Fibroblast of skin of right biceps (primary cell): ENCODE measurements at places on chromosomes 1 and 21.
A peak's percentile ranks its signal among the peaks of the same experiment; 100 is the strongest.

GRCh38 chr1:31122741-31123140, 57.2 kb upstream of the PUM1 start:
- no peak for DNase-seq

GRCh38 chr1:30172757-30173156, 550.6 kb downstream of the MATN1 start:
- DNase-seq = no peak

- peak; percentile 49 for DNase-seq
These were observed 33.4 kb downstream of the ATF3 start for GRCh38 chr1:212641956-212642355.

DNA sequence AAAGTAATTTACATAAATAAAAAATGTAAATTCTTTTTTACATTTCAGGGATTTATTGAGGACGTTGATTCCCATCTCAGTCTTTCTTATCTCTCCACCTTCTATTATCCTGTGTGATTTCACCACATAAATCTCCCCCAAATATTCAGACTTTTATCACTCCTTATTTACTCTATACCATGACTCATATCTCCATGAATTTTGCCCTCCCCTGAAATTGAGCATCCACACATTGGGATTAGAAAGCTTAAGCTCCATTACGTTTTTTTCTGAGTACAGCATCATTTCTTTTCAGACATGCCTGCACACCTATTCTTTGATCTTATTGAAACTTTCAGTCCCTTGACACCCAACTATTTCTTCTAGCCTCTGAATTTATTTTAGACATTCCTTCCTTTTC, 111.2 kb downstream of the IFI44 start:
- DNase-seq = peak; percentile 70

DNA sequence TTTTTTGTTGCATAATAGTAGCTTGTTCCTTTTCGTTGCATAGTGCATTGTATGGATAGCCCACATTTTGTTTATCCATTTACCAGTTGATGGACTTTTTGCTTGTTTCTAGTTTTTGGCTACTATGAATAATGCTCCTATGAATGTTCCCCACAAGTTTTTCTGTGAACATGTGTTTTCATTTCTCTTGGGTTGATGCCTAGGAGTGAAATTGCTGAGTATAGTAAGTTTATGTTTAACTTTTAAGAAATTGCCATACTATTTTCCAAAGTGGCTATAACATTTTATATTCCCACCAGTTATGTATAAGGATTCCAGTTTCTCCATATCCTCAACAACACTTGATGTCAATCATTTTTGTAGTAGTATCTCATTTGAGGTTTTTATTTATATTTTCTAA, 84.8 kb upstream of the CACYBP start:
- no peak for DNase-seq

DNA sequence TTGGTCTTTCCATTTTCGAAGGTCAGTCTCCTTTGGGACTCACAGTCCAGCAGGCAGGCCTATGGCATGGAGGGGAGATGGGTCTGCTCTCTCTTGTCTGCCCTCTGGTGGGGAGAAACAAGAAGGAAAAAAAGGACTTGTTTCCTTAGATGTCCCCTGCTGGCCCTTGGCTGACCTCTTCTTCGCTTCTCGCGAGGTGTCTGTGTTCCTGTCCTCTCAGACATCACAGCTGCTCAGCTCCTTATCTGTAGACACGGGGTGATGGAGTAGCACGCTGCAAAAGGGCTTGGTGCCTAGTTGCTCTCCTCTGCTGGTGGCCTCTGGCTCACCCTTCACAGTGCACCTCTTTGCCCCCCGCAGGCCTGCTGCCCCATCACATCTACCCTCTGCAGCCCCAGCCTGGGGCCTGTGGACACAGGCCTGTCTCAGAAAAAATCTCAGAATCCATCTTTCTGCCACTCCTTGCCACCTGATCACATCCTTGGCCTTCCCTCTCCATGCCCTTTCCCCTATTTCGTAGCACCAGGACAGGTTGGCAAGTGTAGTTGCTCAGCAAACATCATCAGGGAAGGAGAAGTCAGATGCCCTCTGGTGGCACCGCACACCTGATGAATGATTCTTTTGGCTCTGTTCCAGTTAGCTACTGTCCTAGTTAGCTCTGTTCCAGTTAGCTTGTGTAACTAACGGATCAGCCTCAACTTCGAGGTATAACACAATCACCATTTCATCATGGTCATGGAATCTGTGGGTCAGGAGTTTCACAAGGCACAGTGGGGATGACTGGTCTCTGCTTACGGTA, 18.7 kb upstream of the AK2 start:
- DNase-seq = peak; percentile 73

DNA sequence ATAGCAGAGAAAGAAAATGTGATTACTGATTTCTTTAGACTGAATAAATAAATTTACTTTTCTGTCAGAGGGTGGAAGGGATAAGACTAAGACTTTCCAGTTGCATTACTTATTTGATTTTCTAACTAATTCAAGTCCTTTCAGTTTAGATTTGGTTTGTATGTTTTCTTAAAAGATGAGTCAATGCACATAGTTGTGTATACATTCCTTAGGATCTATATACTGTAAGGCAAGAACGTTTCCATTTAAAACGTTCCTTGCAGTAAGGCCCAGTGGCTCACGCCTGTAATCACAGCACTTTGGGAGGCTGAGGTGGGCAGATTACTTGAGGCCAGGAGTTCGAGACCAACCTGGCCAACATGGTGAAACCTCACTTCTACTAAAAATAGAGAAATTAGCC, 14.5 kb upstream of the SERTAD4 start:
- no peak for DNase-seq

DNA sequence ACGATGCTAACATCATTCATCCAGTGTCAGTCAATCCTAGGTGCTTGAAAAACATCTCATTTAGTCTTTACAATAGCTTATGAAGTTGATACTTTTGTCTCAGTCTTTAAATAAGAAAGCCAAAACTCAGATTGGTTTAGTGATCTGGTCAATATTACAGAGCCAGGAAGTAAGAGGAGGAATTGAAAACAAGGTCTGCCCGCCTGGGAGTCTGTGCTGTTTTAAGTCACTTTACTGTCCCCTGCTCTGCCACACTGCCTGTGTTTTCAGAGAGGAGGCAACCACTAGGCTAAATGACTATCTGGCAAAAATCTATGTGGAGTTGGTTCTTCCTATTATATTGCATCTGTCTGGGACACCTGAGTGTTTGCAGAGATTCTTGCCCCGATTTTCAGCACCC, 62.3 kb downstream of the ST6GALNAC3 start:
- DNase-seq = no peak

DNA sequence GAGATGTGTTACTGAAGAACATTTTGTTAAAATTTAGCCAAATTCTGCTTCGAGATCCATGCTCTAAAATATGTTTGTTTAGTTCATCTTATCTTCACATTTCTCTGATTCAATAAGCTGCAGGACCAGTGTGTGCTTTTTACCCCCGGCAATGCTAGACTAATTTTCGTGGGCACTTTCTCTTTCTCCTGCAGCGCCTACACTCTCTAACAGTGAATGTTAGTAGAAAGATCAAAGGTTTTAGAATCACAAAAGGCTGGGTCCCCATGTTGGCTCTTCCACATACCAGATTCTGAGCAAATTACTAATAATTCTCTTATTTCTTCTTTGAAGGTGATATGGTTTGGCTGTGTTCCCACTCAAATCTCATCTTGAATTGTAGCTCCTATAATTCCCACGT, 8.5 kb downstream of the CHML start:
- no peak for DNase-seq

GRCh38 chr1:203065191-203065590, 20.6 kb downstream of the MYOG start:
- no peak for DNase-seq

DNA sequence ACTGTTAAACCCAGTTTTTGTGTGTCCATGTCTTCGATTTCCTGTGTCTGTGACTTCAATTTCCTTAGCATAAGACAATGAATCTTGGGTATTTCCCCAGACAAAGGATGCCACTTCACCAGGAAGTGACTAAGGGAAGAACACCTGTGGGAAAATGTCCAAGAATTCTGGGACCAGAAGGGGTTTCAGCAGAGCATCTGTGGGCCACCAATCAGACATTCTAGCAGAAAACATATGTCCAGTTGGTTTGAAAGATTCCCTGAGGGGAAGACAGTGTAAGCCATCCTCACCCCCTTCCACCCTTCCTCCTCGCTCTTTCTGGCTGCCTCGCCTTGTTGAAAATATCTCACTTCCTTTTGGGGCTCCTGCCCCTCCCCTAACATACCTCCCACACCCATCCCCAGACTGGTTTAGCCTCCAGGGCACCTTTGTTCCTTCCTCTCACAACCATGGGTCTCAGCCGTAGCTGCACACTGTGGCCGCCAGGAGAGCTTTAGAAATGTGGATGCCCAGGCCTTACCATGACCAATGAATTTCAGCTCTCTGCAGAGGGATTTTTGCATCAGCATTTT, 25.5 kb upstream of the IFNAR1 start:
- DNase-seq = no peak

DNA sequence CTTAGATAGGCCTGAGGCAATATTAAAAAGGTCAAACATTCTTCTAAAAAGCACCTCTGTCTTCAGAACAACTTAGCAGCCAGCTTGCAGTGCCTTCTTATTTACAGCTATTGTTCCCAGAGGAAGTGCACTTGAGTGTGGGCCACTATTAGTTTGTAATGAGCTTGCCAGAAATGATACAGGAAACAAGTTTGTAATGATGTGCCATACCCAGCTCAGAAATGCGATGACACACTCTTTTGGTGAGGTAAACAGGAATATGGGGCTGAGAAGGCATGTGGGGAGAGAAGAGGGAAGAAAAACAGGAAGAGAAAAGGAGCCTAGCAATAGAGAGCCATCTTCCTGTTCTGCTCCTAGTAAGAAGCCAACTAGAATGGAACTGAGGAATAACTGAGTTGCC, 295.4 kb downstream of the AGBL4 start:
- no peak for DNase-seq

DNA sequence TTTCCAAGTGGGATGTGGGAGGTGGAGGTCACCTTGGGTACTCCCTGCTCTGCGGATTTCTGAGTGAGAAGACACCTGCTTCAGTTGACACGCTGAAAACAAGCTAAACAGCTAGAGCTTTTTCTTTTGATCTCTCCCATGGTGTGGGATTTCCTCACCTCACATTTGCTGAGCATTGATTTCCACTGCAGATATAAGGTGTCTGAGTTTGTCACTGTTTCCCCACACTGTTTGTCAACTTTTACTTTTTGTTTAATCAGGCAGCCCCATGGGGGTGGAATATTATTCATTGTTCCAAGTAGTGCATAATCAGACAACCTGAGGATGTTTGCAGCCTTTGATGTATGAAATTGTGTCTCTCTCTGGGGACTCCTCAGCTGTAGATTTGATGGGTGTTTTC, 49.5 kb downstream of the FASLG start:
- DNase-seq = no peak

DNA sequence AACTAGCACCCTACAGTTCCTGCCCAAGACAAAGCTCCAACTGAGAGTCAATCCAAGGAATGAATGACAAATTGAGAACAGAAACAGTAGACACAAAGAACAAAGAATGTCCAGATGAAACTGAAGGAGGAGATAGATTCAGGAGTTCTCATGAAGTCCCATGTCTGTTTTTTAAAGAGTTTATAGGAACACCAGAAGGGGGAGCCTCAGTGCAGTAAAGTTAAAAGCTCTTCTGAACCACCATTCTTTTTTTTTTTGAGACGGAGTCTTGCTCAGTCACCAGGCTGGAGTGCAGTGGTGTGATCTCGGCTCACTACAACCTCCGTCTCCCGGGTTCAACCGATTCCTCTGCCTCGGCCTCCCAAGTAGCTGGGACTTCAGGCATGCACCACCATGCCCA, 323.6 kb downstream of the MRPL39 start:
- peak; percentile 51 for DNase-seq

DNA sequence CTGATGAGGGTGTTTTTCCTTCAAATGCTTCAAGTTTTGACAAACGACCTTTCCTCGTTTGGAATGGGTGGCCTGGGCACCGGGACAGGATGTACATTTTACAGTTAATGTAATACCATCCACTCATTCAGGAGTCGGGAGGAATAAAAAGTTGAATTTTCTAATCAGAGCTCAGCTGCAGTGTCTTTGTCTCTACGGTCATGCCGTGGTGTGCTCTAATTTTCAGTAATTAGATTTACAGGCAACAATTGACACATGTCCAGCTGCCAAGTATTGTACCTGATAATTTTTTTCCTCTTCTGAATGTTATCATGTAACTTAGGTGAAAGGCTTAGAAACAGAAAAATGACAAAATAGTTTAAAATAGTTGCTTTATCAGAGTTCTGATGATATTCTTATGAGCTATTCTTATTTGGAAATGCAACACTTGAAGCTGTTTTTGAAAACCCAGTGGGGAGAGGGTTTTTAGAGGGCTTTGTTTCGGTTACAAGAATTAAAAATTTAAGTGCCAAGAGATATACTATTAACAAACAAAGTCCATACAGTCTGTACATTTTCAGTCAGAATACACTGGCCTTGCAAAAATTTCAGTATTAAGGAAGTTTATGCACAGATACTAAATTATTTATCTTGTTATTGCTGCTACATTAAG, 1.0 kb downstream of the CDKN2C start:
- no peak for DNase-seq

GRCh38 chr1:34163792-34164731, 968 bp downstream of the CSMD2 start:
- peak; percentile 33 for DNase-seq

GRCh38 chr1:209766051-209766450, 10.2 kb downstream of the TRAF3IP3 start:
- DNase-seq = no peak

- no peak for DNase-seq
These were observed 21.6 kb downstream of the PLPP3 start for GRCh38 chr1:56557746-56558145.

DNA sequence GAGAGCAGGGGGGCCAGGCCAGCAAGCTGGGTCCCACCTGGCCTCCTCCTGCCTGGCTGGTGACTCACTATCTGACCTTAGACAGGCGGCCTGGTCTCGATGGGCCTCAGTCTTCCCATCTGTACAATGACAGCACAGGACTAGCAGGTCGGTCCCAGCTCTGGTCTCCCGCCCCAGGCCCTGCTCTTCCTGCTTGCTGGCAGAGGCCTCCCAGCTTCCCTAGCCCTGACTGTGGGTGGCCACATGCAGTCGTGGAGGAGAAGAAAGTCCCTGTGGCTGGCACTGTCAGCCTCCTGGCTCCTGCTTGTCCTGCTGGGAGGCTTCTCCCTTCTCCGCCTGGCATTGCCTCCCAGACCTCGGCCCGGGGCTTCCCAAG, 817 bp downstream of the EXTL1 start:
- DNase-seq = no peak

GRCh38 chr1:186404454-186405051, 28.9 kb downstream of the ODR4 start:
- DNase-seq = peak; percentile 75

DNA sequence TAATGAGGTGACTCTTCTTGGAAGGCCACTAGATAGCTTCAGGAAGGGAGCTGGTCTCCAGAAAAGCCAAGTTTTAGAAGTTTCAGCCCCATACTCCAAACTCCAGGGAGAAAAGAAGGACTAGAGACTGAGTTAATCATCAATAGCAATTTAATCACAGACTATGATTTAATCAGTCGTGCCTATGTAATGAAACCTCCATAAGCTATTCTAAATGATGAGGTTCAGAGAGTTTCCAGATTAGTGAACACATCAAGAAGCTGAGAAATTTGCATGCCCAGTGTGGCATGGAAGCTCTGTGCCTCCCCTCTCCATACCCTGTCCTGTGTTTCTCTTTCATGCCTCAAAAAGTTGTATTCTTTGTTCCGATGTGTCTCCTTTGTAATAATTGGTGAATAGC, 49.2 kb upstream of the CCDC190 start:
- DNase-seq = no peak
